Naive thymus-derived CD4-positive, alpha-beta T cell (primary cell): ENCODE measurements at places on chromosomes 2 and 18. TPM values are rescaled to one million over a fixed set of nuclear protein-coding genes. Genes with fewer than 3 reads are reported as not detected.

REG3G gene
- total RNA-seq, result not detected

CACNB4 gene
- 0.33 and 0.58 TPM in 2 replicates for total RNA-seq

DNA sequence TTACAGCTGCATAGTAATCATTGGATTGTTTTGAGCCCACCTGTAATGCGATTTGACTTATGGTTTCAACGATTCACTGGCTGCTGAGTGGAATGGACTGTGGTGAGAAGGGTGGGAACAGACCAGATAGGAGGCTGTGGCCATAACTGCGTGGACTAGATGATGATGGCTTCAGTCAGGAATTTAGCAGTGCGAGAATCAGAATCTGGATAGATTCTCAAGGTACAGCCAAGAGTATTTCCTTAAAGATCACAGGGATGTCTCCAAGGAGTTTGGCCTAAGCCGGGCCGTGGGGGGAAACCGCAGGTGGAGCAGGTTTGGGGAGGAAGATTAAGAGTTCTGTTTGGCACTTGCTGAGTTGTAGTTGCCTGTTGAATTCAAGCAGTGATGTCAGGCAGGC, 44.0 kb upstream of the CHMP1B start:
- no peak for DNase-seq
- no peaks in the 10 kb centered on the region for H3K36me3 ChIP-seq
- no peak overlapping the region for H3K4me3 ChIP-seq

DNA sequence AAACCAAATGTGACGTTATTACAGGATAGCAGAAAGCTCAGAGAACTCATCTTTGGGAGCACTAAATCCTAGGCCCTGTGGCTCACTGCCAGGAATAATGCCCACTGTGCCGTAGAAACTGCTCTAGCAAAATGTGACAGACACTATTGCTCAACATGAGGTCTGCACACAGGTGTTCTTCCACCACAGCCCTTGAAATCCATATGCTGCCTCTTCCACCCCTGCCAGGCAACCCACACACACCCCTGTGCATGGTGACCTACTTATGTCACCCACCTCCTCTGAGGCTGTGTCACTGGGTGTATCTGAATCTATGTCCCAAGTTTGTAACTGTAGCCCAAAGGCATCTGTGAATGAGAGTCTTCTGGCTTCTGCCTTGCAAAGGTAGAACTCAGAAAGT, 66.1 kb upstream of the MBOAT2 start:
- no peak overlapping the region for H3K4me3 ChIP-seq
- H3K36me3 ChIP-seq, result no peaks in the 10 kb centered on the region
- no peak overlapping the region for H3K27ac ChIP-seq
- no peak for DNase-seq

GRCh38 chr2:215731108-215731658, 282.2 kb downstream of the MREG start:
- H3K27me3 ChIP-seq, result no peaks in the 10 kb centered on the region
- H3K27ac ChIP-seq, result no peak overlapping the region
- no peak for DNase-seq
- no peaks in the 10 kb centered on the region for H3K36me3 ChIP-seq
- no peaks in the 10 kb centered on the region for H3K4me1 ChIP-seq
